ENCODE measurements at places on chromosomes 11 and 22.

DNA sequence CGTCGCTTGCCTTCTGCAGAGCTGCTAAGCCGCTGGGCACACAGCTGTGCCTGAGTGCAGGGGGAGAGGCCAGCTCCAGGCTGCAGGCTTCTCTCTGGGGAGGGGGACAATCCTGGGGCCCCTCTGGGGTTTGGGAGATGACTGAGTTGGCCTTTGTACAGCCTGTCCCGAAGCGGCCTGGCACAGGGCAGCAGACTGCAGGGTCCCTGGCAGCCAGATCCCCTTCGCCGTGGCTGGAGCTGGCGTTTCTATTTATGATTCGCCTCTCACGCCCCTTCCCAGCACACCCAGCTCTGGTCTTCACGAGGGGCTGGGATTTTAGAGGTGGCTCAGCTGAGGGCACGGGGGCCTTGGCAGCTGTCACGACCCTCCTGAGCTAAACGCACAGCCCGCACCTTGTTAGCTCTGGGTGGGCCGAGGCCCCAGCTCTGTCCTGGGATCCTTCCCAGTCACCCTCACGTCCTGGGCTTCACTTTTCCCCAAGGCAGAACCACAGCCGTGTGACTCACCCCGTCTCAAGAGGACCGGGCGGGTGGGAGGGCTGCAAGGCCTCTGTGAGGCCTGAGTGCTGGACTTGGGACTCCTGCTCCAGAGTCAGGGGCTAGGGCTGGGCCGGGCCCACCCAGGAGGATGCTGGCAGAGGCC, 18.4 kb downstream of the OSBPL5 start:
- DNase-seq: no peak

GRCh38 chr11:82233201-82233600, 500.5 kb downstream of the FAM181B start:
- no peak for DNase-seq

GRCh38 chr11:117073539-117073938, 24.7 kb downstream of the SIK3 start:
- no peak for DNase-seq

- DNase-seq: no peak
Measured at GRCh38 chr11:128412847-128413791, 174.2 kb downstream of the ETS1 start.

DNA sequence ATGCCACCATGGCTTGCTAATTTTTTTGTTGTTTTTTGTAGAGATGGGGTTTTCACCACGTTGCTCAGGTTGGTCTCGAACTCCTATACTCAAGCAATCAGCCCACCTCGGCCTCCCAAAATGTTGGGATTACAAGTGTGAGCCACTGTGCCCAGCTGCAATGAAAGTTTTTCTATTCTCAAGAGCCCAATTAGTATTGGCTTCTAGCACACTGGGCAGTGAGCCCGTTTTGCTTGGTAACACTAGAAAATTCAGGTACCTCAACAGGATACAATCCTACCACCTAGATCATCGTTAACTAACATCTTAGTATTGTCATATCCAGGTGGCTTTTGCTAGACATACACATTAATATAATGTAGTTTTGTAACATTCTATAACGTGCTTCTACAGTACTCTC, 19.0 kb downstream of the SEC14L3 start:
- DNase-seq: no peak

DNA sequence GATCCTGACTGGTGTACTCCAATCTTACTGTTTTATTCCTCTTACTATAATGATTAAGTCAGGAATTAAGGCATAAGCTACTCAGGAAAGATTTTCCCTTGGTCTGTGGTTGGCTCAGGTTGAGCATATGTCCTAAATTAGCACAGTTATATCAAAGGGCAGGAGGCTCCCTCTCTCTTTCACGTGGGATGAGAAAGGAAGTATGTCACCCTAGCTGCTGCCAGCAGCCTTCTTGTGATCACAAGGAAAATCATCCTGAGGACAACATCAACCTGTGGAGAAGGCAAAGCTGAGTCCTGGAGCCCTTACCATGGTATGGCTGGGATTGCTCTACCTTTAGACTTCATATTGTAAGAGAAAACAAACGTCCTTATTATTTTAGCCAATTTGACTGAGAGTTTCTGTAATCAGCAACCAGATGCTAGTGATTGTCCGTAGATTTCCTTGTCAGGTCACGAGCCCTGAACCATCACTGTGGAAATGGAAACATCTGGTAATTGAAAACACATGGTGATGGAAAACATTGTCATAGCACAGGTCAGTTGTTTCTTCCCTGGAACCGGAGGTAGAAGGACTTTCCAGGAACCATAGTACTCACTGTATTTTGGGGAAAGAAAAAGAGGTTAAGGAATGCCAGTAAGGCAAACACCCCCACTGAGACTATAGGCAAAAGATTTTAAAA, 40.6 kb upstream of the DEUP1 start:
- DNase-seq: no peak

GRCh38 chr11:45745065-45745811, 59.7 kb upstream of the SLC35C1 start:
- DNase-seq: no peak

DNA sequence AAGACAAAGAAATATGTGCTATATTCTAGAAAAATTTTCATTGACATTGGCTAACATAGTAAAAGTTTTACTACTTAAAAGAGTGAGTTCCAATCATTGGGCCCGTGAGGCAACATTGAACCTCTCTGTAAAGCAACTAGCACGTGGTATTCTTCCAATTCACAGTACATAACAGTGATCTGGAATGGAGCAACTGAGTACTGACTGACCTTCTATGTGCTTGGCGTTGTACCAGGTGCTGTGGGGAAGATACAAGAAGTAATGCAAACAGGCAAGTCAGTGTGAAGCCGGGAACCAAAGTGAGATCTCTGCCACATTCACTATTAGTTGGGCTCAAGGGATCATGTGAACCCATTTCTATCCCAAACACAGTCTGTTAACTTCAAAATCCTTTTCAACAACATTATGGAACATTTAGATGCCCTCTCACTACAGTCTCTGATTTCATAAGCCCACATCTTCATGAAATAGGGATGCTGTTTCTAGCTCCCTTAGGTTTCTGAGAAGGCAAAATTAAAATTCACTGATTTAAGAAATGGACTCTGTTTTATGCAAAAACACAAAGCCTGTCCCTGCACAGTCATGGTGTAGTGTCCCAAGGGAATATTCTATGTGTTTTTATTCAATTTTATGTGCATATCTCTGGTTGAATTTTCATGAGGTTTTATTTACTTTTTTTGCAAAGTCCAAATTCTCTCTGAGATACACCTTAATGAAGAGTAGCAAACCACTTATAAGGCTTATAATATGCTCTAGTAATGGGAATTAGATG, 61.8 kb upstream of the NCAM1 start:
- DNase-seq: no peak

DNA sequence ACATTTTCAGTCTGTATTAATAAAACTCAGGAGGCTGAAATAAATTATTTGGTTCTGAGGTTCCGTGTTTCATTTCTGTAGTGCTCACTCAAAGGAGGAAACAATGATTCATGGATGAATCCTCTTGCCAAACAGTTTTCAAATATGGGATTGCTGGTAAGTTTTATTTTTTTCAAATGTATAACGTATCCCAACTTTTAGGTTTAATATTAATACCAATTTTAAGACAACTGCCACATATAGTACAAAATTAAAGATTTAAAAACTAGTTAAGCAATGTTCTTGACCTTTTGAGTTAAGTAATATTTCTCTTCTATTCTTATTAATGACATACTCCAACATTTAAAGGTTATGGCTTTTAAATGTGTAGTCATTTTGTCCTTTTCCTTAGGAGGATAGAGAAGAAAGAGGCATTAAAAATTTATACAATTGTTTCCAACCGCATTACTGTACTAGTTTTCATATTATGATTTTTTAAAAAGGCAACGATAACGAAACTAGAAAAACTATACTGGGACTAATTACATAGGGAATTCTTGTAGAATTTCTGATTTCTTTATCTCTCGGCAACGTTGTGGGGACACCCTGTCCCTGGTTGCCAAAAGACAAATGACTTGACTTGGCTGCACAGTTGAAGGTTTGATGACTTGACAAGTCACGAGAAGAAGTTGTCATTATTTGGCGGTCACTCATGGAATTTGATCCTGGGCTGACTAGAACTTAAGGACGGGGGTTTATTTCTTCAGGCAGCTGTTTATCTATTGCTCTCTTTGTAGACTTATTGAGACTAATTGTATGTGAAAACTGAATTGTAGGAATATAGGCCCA, 69.1 kb upstream of the ADSL start:
- DNase-seq: no peak

- DNase-seq: no peak
Measured at GRCh38 chr11:62020661-62021060, 53.2 kb upstream of the FTH1 start.

DNA sequence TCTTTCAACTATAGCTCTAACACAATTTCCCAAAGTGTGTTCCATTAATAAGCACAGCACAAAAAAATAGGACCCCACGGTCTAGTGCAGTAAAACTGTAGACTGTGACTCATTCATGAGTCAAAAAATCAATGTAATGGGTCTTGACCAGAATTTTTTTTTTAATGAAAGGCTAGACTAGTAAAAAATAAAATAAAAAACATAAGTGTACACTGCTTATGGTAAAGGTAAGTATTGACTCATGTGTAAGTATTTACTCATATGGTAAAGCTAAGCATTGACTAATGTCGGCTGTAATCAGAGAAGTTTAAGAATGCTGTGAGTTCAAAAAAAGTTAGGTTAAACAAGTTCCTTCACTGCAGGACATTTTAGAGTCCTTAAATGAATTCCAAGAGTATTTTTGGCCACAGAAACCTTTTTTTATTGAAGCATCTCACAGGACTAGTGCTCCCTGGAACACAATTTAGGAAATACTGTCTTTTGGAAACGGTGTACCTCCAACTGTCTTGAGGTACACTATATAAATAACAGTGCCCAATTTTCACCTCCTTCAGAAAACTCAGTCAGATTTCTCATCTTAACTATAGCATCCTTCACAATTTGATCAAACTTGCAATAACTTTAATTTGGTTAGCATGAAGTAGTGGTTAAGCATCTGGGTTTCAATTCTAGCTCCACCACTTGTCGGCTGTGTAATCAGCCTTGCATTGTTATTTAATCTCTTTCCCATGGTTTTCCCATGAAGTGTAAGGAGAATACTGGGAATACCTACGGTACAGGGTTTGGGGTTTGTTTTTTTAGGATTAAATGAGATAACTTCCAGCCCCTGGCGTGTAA, 2.1 kb downstream of the CCDC73 start:
- DNase-seq: peak; percentile 19

DNA sequence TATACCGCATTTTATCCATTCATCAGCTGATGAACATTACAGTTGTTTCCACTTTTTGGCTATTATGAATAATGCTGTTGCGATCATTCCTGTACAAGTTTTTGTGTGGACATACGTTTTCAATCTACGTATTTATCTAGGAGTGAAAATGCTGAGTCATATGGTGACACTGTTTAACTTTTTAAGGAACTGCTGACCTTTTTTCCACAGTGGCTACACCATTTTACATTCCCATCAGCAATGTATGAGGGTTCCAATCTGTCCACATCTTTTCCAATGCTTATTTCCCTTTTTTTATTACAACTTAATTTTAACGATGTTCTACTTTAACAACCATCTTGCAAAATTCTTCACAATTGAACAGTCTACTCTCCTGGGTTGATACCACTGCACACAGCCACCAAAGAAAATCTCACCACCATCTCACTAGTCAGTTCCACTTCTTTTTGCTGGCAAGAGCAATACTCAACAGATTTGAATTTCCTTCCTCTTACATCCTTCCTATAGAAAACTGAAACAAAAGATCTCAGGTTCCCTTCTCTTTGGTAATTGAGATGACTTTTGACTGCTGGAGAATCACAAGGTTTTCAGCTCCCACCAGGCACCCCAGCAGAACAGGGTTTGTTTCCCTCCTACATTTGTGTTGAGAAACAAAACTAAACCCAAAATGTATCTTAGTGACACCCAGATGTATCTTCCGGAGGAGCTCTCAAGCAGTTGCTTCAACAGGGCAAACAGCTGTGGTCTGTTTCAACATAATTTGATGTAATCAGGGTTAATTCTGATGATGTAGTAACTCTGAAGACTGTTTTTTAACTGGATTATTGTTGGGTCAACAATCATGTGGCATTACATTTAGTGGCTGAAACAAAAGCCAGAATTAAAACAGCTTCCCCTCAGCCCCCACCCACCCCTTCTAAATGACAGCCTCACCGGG, 7.0 kb upstream of the GAB2 start:
- DNase-seq: no peak

GRCh38 chr22:44628835-44629234, 73.2 kb upstream of the PRR5 start:
- DNase-seq: no peak

GRCh38 chr11:68038226-68038717, 553 bp upstream of the TCIRG1 start:
- no peak for DNase-seq

DNA sequence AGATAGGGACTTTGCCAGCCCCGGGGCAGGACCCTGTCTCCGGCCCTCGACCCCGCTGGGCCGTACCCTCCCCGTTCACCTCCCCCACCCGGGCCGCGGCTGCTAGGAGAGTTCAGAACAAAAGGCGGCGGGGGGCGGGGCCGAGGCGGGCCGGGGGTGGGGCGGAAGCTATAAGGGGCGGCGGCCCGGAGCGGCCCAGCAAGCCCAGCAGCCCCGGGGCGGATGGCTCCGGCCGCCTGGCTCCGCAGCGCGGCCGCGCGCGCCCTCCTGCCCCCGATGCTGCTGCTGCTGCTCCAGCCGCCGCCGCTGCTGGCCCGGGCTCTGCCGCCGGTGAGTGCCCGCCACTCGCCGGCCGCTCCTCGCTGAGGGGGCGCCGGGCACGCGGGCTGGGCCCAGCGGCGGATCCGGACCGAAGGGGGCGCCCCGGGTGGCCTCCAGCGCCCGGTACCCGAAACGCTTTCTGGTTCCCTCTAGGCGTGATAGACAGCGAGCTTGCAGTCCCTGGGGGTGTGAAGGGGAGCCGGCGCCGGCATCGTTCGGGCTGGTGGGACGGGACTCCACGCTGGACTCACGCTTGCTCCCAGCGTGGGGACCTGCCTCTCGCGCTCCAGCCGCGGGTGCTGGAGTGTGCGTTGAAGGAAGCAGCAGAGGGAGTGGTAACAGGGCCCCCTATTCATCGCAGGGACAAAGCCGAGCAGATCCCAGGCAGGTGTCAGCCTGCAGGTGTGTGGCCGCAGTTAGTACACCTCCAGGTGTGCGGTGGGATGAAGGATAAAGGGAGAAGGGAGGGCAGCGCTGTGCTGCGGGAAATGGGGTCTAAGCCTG, at the start of gene MMP11:
MMP11 (plus strand) TSS at position 201 of the 825 bp plus-strand sequence; CDS start at position 223, 22 bp downstream.
- DNase-seq: peak; percentile 57

DNA sequence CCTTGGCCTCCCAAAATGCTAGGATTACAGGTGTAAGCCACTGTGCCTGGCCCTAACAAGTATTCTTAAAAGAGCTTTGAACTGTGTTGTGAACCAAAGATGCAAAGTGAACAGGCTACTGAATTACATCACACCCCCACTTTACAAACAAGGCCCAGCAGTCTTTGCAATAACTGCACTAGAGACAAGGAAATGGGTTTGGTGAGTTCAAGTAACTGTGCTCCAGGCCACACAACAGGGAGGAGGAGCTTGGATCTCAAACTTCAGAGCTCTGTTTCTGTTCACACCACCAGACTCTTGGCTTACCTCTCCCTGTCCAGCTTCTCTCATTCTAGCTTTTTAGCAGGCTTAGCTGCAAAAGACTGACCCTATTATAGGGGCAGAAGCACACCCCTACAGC, 30.4 kb upstream of the RASL10A start:
- DNase-seq: no peak

GRCh38 chr22:33076343-33076742, 18.2 kb upstream of the SYN3 start:
- peak; percentile 52 for DNase-seq
